Upper lobe of left lung (tissue), 6 donors: ENCODE measurements at places on chromosomes 16 and 17.

DNA sequence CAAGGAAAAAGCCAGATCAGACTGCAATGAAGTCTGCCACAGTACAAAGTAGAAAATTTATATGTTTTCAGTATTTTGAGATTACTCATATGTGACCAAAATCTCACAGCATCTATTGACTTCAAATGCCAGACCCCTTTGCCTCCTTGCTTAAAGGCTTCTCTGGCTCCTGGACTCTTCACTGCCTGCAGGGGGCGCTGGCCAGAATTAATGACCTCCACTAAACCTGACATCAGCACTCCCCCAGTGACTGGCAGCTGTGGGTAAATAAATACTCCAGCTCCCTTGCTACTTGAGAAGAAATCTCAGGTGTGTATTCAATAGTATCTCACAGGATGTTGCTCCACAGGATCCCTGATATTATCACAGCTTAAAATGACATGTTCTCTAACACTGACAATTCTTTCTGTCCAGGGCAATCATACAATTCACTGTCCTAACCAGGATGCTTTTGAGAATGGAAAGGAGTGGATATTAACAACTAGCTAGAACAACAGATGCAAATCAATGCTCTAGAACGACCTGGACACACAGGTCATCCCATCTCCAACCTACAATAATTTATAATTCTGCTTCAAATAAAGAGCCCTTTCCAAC, 4.0 kb downstream of the BECN1 start:
- no peak for DNase-seq

DNA sequence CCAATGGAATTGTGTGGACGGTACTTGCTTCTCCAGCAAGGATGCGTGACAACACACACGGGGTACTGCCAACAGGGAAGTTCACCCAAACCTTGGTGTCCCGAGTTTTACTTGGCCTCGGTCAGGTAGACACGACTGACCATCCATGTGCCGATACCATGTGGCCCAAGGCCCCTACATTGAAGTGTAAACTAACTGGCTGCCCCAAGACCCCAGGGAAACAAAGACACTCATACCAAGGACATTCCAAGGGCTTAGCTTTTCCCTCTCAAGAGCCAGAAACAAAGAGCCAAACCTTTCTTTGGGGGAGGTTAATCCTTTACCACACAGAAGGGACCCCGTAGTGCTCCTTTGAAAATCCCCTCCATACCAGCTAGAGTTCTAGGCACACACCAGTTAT, 215.9 kb upstream of the TNRC6C start:
- peak; percentile 3 for DNase-seq

DNA sequence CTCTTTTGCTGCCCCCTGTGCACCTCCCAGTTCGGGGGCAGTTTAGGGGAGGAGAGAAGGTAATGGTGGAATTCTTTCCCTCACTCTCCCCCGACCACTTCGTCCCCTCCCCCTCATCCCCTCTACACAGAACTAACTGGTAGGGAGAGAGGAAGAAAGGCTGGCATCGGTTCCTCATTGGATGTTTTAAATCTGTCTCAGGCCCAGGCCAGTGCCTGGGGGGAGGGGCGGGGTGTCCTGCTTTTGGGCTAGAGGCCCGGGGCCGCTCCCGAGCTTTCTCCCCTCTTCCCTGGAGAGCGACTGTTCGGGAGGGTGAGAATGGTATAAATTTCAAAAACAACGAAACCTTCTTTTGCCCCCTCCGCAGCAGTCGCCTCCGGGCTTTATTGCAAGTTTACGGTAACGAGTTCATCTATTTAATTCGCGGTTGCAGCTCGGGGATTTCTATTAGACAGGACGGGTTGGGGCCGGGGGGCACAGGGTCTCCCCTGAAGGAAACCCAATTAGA, at the start of gene PRAC2:
Gene PRAC2 (plus strand): TSS at position 271 of the 508 bp plus-strand sequence. CDS start 1,226 bp downstream, outside the sequence.
- no peak for DNase-seq

DNA sequence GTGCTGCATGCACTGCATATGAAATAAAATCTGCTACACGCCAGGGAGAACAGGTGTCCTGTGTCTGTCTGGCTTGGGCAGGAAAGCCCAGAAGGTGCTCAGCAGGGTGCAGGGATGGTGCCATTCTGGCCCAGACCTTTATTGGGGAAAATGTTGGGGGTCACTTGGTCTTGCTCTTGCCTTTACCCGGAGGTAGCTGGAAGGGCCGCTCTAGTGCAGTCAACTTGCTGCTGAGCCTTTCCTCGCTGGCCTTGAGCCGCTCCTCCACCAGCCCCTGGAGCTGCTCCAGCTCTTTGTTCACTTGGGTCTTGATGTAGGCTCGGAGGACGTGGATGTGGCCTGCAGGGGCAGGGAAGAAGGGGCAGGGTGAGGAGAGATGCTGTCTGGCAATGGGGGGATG, 4.5 kb downstream of the CFAP119 start:
- DNase-seq: no peak

GRCh38 chr17:40576113-40576740, 11.0 kb upstream of the CCR7 start:
- no peak for DNase-seq

DNA sequence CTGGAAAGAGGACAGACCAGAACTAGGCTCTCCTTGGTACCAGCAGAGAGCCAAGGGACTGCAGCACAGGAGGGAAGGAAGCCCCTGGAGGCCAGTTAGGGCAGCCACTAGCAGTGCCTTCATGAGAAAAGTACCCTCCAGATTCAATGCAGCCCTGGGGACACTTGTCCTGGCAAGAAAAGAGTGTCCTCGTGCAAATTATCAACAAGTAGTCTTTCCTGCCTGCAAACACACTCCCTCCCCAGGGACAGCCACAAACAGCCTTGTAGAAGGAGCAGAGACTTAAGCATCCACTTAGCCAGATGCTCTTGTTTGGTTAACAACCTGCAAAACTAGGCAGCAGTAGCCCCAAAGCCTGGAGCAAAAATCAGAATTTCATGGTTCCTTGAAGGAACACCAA, 24.3 kb downstream of the CENPV start:
- no peak for DNase-seq

GRCh38 chr17:301681-302299, 50.8 kb downstream of the RPH3AL start:
- DNase-seq: peak; percentile 67

DNA sequence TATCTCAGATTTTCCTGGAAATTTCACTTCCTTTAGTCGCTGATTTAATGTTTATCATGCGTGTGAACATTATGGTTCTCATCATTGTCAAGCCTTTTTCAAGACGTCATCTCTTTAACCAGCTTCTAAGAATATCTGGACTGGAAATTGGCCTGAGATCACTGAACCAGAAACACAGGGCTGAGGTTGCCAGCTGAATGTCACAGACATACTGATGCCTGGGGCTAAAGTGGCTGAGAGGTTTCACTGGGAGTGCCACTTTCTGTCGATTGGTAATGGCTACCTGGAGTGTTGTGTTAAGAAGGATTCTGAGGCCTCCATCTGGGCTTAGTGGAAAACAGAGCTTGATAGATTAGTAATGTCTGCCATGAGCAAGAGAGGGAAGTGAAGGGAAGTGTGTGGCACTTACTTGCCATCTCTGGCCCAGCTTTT, 54.2 kb downstream of the CRISPLD2 start:
- DNase-seq: no peak

DNA sequence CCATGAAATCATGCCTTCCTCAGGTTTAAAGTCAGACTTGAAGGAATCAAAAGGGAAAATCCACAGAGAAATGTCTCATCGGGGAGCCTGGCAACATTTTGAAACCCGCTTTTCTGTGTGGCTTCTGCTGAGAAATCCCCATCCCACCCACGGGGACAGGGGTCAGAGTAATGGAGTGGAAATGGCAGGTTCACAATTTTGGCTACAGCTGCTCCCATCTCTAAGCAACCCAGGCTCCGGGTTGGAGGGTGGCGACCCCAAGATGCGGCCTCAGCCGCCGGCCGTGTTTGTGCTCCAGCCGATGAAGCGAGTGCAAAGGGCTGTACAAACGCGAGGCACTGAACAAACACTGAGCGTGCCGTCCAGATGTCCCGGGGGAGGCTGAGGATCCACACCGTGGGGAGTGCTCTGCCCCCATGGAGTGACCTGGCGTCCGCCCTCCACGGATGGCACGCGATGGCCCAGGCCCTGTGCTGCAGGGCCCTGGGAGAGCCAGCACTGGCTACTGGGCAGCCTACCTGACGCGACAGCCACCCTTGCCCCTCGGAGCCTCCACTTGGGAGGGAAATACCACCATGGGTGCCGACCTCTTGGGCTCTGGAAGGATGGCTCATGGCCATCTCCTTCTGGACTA, 22.2 kb downstream of the SLC43A2 start:
- DNase-seq: no peak

GRCh38 chr17:22202702-22203101, 510.4 kb downstream of the KCNJ18 start:
- peak; percentile 33 for DNase-seq

DNA sequence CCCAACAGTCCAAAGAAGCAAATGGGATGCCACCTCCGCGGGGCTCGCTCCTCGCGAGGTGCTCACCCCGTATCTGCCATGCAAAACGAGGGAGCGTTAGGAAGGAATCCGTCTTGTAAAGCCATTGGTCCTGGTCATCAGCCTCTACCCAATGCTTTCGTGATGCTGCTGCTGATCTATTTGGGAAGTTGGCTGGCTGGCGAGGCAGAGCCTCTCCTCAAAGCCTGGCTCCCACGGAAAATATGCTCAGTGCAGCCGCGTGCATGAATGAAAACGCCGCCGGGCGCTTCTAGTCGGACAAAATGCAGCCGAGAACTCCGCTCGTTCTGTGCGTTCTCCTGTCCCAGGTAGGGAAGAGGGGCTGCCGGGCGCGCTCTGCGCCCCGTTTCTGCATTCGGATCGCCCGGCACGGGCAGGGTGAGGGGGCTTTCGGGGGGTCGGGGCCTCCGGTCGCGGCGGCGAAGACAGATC, at the start of gene CDH13:
Gene CDH13 (plus strand): TSS at position 179 of the 471 bp plus-strand sequence.
- DNase-seq: peak; percentile 81

- no peak for DNase-seq
Measured at GRCh38 chr16:28179354-28179753, 32.4 kb downstream of the XPO6 start.

DNA sequence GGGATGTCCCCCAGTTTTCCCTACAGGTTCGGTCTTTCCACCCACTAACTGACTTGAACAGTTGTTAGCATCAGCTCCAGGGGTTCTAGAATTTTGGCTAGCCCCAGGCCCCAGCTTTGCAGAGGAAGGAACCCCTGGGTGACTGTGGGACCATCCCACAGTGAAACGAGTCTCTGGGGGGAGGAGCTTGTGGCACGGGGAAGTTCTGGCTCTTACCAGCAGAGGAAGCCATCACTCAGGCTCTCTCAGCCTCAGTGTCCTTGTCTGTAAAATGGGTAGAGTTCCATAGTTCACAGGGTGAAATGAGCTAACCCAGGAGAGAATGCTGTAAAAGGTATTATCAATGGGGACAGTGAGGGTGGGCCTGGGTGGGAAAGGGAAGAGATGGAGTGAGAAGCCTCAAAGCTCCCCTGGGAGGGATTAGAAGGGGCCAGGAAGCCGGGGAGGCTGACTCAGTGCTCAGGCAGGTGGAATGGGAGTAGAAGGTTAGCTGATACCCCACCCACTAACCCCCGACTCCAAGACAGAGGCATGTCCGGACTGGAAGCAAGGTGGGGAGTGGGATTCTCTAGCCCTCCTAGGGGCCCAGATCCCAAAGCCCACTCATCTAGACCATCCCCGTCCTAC, 30.9 kb upstream of the CDC42EP4 start:
- DNase-seq: no peak

DNA sequence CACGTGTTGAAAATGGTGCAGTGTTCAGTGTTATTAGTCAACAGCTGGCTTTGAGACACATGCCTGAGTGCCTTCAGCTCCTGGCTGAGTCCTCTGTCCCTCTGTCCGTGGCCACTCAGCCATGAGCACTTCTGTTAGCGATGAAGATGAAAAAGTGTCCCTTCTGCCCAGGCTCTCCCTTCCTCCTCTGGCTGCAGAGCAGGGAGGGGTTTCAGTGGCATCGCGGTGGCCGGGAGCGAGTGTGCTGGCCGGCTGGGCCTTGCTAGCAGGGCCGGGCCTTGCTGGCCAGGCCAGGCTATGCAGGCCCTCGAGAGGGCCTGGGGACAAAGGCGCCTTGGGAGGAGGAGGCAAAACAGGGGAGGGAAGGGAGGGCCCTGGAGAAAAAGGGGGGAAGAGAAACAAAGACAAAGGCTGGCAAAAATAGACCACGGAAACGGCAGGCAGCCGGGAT, 47.7 kb downstream of the CMIP start:
- no peak for DNase-seq

- no peak for DNase-seq
Measured at GRCh38 chr17:57228911-57229310, 27.4 kb upstream of the MSI2 start.

- no peak for DNase-seq
Measured at GRCh38 chr16:3518292-3518985, 17.6 kb downstream of the CLUAP1 start.

DNA sequence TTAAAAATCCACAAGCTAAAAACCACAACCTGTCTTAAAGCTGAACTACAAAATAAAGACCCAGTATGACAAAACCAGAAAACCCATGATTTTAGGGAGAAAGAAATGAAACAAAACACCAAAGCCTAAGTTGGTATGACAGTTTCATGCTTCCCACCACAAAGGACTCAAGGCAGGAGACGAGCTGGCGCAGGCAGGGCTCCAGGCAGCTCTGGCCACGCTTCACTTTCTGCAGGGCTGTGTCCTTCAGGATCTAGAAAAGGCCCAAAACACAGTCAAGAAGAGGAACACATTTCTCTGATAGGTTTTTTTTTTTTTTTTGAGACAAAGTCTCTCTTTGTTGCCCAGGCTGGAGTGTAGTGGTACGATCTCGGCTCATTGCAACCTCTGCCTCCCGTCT, 75.3 kb downstream of the WDR59 start:
- no peak for DNase-seq

- DNase-seq: no peak
Measured at GRCh38 chr16:11893571-11893970, 22.2 kb downstream of the GSPT1 start.

GRCh38 chr17:28571361-28572122, at the start of gene PIGS:
PIGS (minus strand) TSS chr17:28571524; CDS start chr17:28571496, 28 bp downstream.
- DNase-seq: peak; percentile 98
